ENCODE measurements at places on chromosomes 16 and 17.
A peak's percentile ranks its signal among the peaks of the same experiment; 100 is the strongest.

GRCh38 chr16:24731722-24732419 lies 2.4 kb downstream of the TNRC6A start:
- no peak for DNase-seq

DNA sequence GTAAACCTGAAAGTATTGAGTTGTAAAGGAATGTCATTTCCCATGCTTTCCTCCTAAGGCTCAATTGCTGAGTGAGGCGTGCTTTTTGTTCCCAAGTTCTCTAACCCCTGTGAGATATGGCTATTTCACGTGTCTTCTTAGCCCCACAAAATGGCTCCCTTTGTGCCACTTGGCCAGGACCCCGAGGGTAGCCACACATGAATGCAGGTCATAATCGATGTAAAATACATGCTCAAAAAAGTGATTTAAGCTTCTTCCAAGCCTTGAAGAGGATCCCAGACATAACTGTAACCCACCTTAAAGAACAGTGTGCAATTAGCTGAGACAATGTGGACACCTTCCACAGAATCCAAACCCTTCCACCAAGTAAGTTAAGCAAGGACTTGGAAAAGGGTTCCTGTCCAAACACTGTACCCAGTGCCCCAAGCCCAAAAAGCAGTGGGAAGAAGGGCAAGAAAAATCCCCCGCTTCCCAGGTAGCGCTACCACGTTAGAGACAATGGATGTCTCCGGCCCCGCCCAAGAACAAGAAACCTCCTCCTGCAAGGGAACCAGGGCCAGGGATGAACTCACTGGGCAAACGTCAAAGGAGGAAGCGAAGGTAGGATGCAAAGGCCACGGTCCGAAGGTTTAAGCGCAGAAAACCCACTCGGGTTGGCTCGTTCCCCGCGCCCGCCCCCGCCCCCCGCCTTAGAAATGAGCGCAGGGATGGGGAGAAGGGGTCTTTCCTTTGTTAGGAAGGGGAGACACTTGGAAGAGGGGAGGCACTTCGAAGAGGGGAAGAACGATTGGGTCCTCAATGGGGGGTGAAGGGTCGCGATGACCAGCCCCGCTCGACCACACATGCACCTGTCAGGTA lies 1.2 kb downstream of the JPT1 start:
- DNase-seq = no peak

GRCh38 chr16:84489131-84489530 lies 15.3 kb downstream of the MEAK7 start:
- DNase-seq = no peak

GRCh38 chr17:74354123-74354522 lies 7.5 kb downstream of the BTBD17 start:
- DNase-seq = peak; percentile 35

DNA sequence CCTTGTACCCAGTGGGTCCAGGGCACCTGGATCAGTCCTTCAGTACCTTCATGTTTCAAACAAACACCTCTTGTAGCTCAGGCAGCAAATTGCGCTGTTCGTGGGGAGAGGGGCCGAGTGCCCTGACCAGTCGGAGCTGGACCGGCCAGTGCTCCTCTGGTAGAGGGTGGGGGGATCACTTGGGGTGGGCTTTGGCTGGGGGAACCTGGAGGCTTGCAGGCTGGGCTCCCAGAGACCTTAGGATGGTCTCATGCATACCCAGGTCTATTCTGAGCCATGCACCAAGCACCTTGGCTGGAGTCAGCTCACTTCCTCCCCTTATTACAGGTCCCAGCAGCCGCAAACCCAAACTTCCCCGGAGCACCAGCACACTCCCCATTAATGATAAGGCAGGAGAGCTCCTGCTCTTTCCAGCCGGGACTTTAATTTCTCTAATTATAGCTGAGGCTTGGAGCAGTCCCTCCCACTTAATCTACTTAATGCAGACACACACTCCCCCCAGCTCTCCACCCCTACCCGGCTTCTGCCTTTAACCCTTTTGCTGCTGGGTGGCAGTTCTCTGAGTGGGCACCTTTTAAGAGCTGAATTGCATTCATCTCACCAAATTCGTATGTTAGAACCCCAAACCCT lies 26.3 kb upstream of the MGAT5B start:
- no peak for DNase-seq

- DNase-seq = no peak
These were observed 58.9 kb downstream of the WWP2 start for GRCh38 chr16:69820926-69821541.

- peak; percentile 60 for DNase-seq
These were observed 6.4 kb downstream of the THRA start for GRCh38 chr17:40068917-40069750.

DNA sequence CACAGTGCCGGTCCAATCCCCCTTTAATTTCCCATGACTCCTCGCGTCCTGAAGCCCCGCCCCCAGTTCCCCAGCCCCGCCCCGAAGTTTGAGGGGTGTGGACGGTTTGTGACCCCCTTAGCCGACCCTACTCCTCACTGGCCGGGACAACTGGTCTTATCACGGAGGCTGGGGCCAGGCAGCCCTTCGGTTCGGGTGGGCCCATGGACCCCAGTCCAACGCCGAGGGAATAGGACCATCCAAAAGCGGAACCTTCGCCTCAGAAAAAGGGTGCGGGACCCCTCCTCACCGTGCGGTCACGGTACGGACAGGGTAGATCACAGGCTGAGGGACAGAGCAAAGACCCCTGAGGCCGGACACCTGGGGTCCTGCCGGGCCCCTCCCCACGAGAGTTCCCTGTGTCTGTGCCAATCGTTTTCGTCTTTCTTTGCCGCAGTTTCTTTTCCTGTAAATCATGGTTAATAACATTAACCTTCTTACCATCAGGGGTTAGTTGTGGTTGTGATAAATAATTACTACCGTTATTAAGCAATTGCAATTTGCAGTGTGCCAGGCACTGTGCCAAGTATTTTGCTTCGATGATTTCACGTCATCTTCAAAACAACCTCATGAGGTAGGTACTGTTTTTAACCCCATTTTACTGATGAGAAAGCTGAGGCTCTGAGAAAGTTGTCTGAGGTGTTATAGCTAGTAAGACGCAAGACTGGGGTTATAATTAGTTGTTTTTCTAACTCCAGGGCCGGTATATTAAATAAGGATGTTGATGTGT lies 543 bp downstream of the TMUB2 start:
- peak; percentile 22 for DNase-seq

GRCh38 chr17:79617304-79617703 lies 6.5 kb upstream of the RBFOX3 start:
- no peak for DNase-seq

DNA sequence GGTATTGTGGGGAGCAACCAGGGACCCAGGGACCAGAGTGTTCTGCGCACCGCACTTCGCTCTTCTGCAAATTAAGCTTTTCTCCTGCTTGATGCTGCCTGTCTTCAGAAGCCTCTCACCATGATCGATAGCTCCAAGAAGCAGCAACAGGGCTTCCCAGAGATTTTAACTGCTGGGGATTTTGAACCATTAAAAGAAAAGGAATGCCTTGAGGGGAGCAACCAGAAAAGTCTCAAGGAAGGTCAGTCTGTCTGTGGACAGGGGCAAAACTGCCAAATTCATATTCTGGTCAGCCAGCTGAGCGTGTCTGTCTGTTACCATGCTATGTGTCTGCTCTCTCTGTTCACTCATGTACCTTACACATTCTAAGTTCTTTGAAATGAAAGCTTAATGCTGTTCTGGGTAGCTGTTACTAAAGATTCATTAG lies 115.7 kb downstream of the MRTFB start:
- DNase-seq = no peak

DNA sequence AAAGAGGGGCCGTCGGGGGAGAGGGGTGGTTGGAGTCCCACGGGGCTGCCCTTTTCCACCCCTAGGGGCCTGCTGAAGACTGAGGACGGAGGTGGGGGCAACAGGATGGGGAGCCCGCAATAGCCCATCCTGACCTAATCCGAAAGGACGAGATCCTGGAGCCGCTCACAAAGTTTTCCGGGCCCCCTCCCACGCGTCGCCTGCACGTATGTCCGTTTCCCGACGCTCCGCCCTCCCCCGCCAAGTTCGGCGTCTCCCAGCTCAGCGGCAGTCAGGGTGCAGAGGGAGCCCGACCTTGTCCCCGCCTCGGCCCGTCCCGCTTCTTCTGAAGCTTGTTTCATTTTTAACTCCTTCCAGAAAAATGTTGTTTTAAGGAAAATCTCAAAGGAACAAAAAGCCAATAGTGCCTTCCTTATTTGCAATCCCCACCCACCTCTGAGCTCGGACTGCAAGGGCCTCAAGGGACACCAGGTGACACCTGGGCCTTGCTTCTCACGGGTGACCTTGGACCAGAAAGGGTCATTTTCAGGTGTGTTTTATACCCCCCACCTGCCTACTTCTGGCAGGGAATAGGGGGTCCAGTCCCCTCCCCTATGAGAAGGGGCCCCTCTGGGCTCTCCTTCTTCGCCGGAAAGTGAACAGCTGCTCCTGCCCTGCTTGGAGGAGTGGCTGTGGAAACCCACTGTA lies 3.4 kb upstream of the ZNF423 start:
- DNase-seq = no peak

- DNase-seq = no peak
These were observed 35.5 kb upstream of the PSMD7 start for GRCh38 chr16:74261068-74261467.

DNA sequence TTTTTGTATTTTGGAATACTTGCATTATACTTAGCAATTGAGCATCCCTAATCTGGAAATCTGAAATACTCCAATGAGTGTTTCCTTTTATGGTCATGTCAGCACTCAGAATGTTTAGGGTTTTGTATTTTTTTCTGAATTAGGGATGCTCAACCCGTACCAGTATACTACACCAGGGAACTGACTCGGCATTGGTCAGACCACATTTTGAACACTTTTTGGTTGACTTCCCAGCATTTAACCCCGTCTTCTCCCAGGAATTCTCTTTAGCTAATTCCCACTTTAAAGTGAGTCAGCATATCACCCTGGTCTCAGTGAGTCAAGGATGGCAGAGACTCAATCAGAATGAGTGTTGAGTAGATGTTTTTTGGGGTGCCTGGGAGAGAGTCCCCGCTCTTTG lies 177.9 kb downstream of the SPECC1 start:
- no peak for DNase-seq

GRCh38 chr17:36856903-36857381 lies 80.3 kb upstream of the LHX1 start:
- DNase-seq = no peak

Data from T-helper 2 cell (primary cell).